NCI-H1417 treated with DMSO at 0.1 percent for 48 hours (cell line): ENCODE measurements at places on chromosomes 6 and 20.

DNA sequence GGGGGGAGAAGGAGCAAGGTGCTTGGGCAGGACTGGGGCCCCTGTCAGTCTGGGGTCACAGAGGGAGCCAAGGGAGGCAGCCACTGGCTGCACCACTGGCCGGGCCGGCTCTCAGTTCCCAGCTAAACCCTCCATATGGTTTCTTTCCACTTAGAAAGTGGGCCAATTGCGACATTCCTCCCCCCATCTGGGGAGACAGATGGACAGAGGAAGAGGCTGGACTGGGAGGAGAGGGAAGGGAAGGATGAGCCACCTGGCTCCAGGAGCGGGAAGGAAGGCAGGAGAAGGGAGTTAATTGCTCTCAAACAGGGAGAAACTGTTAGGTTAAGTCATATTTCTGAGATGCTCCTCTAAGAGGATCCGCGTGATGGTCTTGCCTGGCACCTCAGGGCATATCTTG, 82.2 kb downstream of the GRM4 start:
- DNase-seq, result no peak

DNA sequence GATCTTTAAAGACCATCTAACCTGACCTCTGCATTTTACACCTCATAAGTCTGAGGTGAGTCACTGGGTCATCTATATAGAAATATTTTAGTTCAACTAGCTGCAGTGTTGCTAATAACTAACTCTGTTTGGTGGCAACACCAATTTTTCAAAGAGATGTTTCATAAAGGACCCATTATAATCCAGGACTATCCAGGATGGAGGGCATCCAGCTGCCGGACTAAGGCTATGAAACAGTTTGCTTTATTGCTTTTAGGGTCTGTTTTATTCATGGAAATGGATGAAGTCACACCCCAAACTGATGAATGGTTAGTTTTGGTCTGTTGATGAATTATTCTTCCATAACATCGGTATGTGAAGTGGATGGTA, 204.2 kb upstream of the GMDS start:
- DNase-seq, result no peak

- DNase-seq, result no peak
These were observed 42.4 kb downstream of the ARHGAP18 start for GRCh38 chr6:129667621-129668020.

DNA sequence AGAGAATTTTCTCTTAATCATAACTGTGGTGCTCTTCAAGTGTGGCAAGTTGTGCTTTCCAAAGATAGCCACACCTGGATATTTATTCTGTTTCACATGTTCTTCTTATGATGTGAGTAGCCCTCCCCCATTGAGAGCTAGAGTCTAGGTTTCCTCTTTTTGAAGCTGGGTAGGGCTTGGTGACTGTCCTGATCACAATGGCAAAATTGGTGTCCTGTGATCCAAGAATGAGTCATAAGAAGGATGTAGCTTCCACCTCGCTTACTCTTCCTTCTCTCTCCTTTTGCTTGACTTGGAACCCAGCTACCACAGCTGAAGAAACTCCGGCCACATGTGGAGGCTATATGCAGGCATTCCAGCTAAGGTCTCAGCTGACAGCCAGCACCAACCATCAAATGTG, 7.4 kb upstream of the IGF2R start:
- DNase-seq, result no peak

DNA sequence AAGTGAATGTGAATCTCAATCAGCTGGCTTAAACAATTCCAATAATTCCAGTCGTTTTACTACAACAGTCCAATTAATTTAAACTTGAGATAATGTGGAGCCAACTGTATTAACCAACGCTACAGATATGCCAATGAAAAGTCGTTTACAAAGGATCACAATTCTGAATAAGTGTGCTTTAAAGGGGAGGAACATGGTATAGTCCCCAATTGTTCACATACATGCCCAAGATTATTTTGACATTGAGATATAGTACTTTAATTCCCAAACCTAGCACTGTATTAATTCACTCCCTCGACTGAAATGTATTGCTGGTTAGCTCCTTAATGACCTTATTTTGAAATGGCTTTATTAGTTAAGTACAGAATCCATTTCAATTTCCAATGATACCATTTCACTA, 2.5 kb downstream of the AKIRIN2 start:
- no peak for DNase-seq
